ENCODE measurements at places on chromosomes 4 and X.

GRCh38 chrX:70338290-70338689, 48.4 kb downstream of the KIF4A start:
- no peaks in the 10 kb centered on the region for H3K4me1 ChIP-seq
- H3K36me3 ChIP-seq = no peaks in the 10 kb centered on the region
- H3K4me3 ChIP-seq = no peak overlapping the region
- DNase-seq = no peak
- no peak overlapping the region for H3K27ac ChIP-seq

DNA sequence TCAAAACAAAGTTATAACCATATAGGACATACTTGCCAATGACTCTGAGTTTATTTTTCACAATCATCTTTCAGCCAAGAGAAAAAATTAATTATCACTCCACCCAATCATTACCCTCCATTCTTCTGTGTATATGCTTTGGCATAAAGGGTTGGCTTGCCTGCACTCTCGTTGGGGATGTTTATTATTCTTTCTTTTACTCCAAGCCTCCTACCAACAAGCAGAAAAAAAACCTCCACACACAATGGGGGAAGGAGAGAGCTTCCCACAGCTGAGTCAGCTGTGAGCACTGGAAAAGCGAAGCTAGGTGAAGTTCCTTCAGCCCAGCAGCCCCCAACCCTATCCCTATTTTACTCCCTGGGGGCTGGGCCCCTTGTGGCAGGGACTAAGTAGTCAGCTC, 1.5 kb downstream of the OPHN1 start:
- no peaks in the 10 kb centered on the region for H3K27me3 ChIP-seq
- H3K27ac ChIP-seq = peak overlapping the region; percentile 68
- no peaks in the 10 kb centered on the region for H3K4me1 ChIP-seq
- H3K4me3 ChIP-seq = no peak overlapping the region
- no peaks in the 10 kb centered on the region for H3K36me3 ChIP-seq

DNA sequence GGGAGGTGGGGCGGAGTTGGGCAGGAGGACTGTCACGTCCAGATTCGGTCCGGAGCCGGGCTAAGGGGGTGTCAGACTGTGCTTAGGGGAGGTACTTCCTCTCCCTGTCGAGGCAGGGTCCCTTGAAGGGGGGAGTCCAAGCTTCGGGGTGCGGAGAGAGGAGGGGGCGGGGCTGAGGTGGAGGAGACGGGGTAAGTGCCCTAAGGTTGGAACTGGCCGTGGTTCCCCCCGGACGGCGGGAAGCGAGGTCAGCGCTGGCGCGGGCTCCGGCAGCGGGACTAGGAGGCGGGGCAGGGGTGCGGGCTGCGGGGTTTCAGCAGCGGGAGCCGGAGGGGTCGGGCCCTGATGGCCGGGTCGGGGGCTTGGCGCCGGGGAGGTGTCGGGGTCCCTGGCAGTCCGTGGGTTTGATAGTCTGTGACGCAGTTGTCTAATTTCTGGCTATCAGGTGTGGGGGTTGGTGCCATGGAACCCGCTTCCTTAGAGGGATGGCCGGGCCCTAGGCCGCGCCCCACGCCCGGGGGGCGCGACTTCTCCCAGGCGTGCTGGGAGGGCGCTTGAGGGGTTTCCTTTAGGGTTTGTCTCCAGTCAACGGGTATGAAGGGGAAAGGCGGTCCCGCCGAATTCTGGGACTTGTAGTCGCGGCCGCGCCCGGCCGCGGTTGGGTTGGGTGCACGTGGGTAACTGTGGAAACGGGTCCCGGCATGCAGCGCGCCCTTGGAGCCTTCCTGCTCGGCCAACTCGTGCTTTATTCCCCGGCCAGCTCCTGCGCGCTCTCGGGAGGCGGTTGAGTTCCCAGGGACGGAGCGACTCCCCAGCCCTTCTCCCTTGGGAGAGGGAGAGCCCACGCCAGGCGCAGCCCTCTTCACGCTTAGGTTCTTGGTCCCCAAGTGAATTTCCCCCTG, 1.5 kb downstream of the DCUN1D4 start:
- H3K4me3 ChIP-seq = peak overlapping the region; percentile 65
- DNase-seq = peak; percentile 91
- H3K36me3 ChIP-seq = no peaks in the 10 kb centered on the region
- H3K27ac ChIP-seq = peak overlapping the region; percentile 93
- no peaks in the 10 kb centered on the region for H3K27me3 ChIP-seq

DNA sequence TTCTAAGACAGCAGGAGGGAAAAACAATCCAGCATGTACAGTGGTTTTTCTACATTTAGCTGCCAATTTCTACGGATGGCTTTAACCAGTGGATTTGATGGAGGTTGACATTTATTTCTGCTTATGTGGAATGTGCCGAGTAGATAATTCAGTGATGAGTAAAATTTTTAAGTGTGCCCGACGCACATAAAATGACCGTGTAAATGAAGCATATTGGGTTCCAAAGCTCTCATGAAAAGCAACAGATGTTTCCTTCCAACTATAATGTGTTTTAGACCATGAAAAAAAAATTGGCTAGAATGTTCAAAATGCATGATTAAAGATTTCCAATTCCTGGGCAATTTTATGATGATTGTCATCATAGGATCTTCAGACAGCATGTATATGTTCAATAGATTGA, 14.1 kb downstream of the INPP4B start:
- H3K4me1 ChIP-seq = no peaks in the 10 kb centered on the region
- H3K27me3 ChIP-seq = no peaks in the 10 kb centered on the region
- H3K4me3 ChIP-seq = no peak overlapping the region
- no peaks in the 10 kb centered on the region for H3K36me3 ChIP-seq
- no peak for DNase-seq
- no peak overlapping the region for H3K27ac ChIP-seq

DNA sequence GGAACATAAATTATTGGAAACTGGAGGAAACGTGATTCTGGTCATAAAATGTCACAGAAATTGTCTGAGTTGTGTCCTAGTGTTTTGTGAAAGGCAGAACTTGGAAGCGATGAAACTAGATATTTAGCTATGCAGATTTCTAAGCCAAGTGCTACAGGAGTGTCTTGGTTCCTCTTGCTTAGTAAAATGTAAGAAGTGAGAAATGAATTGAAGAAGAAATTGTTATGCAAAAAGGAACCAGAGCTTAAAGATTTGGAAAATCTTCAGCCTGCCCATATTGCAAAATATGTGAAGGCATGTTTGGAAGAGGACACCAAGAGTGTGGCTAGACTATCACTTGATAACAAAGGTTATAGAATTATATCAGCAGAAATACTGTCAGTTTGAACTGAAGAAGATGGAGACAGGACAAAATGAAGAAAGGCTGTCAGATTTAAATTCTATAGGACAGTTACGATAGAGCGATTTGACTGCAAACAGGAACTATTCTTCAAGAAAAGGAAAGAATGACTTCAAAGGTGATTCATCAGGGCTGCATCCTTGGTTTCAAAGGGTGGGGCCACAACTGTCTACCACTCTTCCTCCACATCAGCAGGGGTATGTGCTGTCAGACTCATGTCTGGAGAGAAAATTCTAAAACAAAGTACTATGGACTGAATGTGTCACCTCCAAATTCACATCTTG, 9.4 kb upstream of the CDS1 start:
- H3K4me1 ChIP-seq = no peaks in the 10 kb centered on the region
- H3K27ac ChIP-seq = no peak overlapping the region
- no peak for DNase-seq
- H3K4me3 ChIP-seq = no peak overlapping the region
- no peaks in the 10 kb centered on the region for H3K36me3 ChIP-seq

GRCh38 chr4:26192899-26193869, 127.6 kb upstream of the RBPJ start:
- no peaks in the 10 kb centered on the region for H3K36me3 ChIP-seq
- DNase-seq = no peak
- H3K4me1 ChIP-seq = no peaks in the 10 kb centered on the region
- H3K27me3 ChIP-seq = no peaks in the 10 kb centered on the region
- H3K4me3 ChIP-seq = no peak overlapping the region

- no peaks in the 10 kb centered on the region for H3K4me1 ChIP-seq
- no peak overlapping the region for H3K4me3 ChIP-seq
- no peaks in the 10 kb centered on the region for H3K27me3 ChIP-seq
- no peak overlapping the region for H3K27ac ChIP-seq
Observed at GRCh38 chr4:69781458-69782418, 21.3 kb upstream of the SULT1B1 start.

DNA sequence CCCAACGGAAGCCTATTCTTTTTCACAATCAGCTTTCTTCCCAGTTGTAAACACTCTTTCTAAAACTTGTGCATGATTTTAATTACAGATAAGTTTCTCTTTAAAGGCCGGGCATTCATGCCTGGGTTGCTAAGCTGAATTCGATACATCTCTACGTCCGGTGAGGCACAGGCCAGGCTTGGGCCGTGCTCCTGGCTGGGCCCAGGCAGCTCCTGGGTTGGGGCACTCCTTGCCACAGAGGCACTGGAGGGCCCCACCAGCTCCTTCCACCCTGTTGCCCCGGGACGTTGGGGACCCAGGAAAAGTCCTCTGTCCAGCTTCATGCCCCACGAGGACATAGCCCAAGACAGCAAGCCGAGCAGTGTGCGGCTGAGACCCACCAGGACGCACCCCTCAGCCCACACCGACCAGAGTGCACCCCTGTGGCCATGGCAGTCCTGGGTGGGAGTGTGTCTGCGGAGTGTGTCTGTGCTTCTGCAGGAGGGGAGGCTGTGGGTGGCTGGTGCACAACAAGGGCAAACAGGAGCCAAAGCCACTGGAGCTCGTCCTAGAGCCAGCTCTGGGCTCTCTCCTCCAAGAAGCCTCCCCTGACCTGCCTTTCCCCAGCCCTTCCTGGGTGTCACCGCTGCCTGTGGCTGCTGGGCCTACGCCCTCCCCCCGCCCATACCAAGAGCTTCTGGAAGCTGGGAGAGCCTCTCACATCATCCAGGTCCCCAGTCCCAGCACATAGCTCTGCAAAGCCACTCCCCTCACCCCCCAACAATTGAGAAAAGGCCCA, 128.0 kb upstream of the NKX1-1 start:
- H3K27me3 ChIP-seq = peaks cover 7% of the 10 kb centered on the region
- H3K36me3 ChIP-seq = no peaks in the 10 kb centered on the region
- H3K4me1 ChIP-seq = no peaks in the 10 kb centered on the region
- H3K4me3 ChIP-seq = no peak overlapping the region

DNA sequence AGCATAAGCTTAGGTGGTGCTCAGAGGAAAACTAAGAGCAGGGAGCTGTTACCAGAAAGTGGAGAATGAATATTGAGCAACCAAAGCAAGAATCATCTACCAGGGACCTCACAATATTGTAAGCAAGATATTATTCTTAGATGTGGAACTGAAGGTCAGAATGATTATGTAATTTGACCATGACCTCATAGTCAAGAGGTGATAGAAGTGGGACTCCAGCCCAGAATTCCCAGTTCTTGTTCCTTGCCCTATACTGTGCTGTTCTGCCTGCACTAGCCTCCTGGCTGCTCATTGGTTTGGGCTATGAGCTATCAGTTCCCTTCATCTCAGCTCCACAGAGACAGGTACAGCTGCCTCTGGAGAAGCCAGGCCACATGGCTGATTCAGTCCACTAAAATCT, 229.4 kb downstream of the LDB2 start:
- no peaks in the 10 kb centered on the region for H3K4me1 ChIP-seq
- H3K4me3 ChIP-seq = no peak overlapping the region
- no peaks in the 10 kb centered on the region for H3K36me3 ChIP-seq
- peak; percentile 61 for DNase-seq
- H3K27ac ChIP-seq = no peak overlapping the region
- H3K27me3 ChIP-seq = no peaks in the 10 kb centered on the region

DNA sequence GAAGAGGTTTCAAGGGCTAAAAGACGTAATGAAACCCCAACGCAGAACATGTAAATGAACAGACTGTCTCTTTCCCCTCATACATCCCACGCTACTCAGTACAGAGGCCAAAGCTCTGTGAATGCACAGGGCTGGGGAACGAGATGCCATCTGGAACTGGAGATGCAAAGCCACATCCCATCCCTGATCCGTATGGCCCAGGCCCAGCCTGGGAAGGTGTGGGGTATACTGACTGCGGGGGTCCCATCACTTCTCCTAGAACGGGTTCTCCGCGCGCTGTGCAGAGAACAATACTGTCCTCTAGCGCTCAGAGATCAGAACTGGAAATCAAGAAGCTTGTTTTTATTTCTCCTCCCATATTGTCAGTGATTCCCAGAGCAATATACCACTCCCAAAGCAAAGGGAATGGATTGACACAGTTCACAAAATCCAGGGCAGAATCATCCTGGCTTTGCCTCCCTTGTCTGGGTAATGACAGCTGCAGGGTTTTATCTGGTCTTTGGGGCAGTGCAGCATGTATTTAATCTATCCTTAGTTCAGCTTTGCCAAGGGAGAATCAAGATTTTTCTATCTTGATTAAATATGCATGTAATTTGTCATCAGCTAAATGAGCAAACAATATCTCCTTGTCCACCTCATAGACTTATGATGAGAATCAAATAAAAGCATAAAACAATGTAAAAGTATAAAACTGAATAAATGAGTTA, 47.3 kb upstream of the TLR3 start:
- peak; percentile 80 for DNase-seq
- H3K27me3 ChIP-seq = no peaks in the 10 kb centered on the region
- no peaks in the 10 kb centered on the region for H3K36me3 ChIP-seq
- H3K4me1 ChIP-seq = peaks cover 9% of the 10 kb centered on the region
- no peak overlapping the region for H3K4me3 ChIP-seq
- H3K27ac ChIP-seq = no peak overlapping the region

DNA sequence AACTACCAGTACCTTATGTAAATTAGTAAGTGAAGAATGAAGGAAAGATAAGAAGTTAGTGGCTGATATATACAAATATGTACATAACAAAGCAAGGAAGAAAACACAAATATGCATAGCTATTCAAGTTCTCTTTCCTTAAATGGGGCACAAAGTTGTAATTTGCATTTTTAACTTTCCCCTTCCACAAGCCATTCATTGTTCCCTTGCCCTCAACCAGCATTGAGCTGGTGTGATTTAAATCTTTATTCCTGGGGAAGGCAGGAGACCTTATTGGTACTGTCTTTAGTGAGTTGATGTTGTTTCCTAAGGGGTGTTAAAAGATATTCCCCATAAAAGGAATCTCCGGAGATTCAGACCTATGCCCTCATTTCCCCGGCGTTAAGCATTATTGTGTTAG, 735.3 kb downstream of the PCDH18 start:
- no peaks in the 10 kb centered on the region for H3K27me3 ChIP-seq
- H3K4me1 ChIP-seq = no peaks in the 10 kb centered on the region
- no peaks in the 10 kb centered on the region for H3K36me3 ChIP-seq

- no peaks in the 10 kb centered on the region for H3K36me3 ChIP-seq
- DNase-seq = peak; percentile 0
- H3K4me1 ChIP-seq = no peaks in the 10 kb centered on the region
- H3K4me3 ChIP-seq = no peak overlapping the region
Observed at GRCh38 chr4:171924746-171925376, 111.7 kb downstream of the GALNTL6 start.

GRCh38 chrX:8049827-8050226, 121.2 kb downstream of the VCX2 start:
- no peaks in the 10 kb centered on the region for H3K36me3 ChIP-seq
- H3K27me3 ChIP-seq = peaks cover 50% of the 10 kb centered on the region
- H3K4me3 ChIP-seq = no peak overlapping the region
- no peak overlapping the region for H3K27ac ChIP-seq
- H3K4me1 ChIP-seq = peaks cover 3% of the 10 kb centered on the region

- no peaks in the 10 kb centered on the region for H3K27me3 ChIP-seq
- H3K36me3 ChIP-seq = no peaks in the 10 kb centered on the region
- no peak overlapping the region for H3K4me3 ChIP-seq
- H3K27ac ChIP-seq = no peak overlapping the region
Observed at GRCh38 chrX:9557521-9557920, 92.7 kb downstream of the TBL1X start.

- H3K4me1 ChIP-seq = peaks cover 16% of the 10 kb centered on the region
- no peak overlapping the region for H3K4me3 ChIP-seq
- peak; percentile 34 for DNase-seq
- no peaks in the 10 kb centered on the region for H3K27me3 ChIP-seq
Observed at GRCh38 chr4:6688879-6689505, 4.7 kb upstream of the S100P start.

GRCh38 chr4:76758290-76758882, 139.6 kb downstream of the SOWAHB start:
- H3K4me1 ChIP-seq = peaks cover 3% of the 10 kb centered on the region
- no peaks in the 10 kb centered on the region for H3K27me3 ChIP-seq
- peak; percentile 86 for DNase-seq
- H3K27ac ChIP-seq = no peak overlapping the region
